ENCODE measurements at places on chromosomes 12 and 14. TPM values are rescaled to one million over a fixed set of nuclear protein-coding genes. Genes with fewer than 3 reads are reported as not detected.

DNA sequence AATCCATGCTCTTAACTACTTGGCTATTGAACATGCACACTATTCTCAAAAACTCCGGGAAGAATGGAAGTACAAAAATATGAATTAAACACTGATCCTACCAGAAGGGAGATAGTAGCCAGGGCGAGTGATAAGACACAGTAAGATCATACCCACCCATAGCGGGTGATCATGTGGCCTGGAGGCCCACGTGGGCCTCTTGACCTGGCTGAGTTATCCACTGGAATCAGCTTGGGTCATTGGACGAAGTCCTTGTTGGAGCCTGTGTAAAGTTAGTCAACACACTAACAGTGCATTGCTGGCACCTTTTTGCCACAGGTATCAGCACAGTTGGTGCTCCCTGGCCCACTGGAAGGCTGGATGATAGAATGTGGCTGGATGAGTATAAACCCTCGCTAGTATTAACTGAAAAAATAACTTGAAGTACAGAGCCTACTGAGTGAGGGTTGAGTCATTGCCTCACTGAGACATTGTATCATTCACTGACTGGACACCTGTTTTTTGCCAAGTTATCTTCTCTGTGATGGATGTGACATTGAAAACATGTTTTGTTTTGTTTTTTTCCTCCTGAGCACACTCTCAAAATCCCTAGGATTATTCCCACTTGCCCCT is 149.2 kb upstream of the FUT8 start:
- peaks cover 3% of the 10 kb centered on the region for H3K4me1 ChIP-seq
- H3K27ac ChIP-seq, result no peak overlapping the region

GRCh38 chr14:31051023-31051422 is 24.8 kb upstream of the STRN3 start:
- DNase-seq, result no peak
- peaks cover 3% of the 10 kb centered on the region for H3K36me3 ChIP-seq
- peak overlapping the region; percentile 43 for H3K27ac ChIP-seq
- H3K27me3 ChIP-seq, result no peaks in the 10 kb centered on the region
- no peak overlapping the region for H3K4me3 ChIP-seq
- H3K4me1 ChIP-seq, result peaks cover 5% of the 10 kb centered on the region

- H3K4me1 ChIP-seq, result peaks cover 25% of the 10 kb centered on the region
- H3K36me3 ChIP-seq, result no peaks in the 10 kb centered on the region
- DNase-seq, result no peak
- no peaks in the 10 kb centered on the region for H3K27me3 ChIP-seq
These were observed 22.7 kb downstream of the CLIP1 start for GRCh38 chr12:122399592-122400373.

- H3K27me3 ChIP-seq, result peaks cover 5% of the 10 kb centered on the region
- H3K4me1 ChIP-seq, result peaks cover 2% of the 10 kb centered on the region
- H3K4me3 ChIP-seq, result no peak overlapping the region
- no peak overlapping the region for H3K27ac ChIP-seq
These were observed 155.9 kb upstream of the CCDC196 start for GRCh38 chr14:66330228-66330627.

GRCh38 chr12:4137441-4137840 is 136.1 kb upstream of the CCND2 start:
- DNase-seq, result no peak
- H3K27ac ChIP-seq, result no peak overlapping the region
- H3K27me3 ChIP-seq, result no peaks in the 10 kb centered on the region
- H3K4me3 ChIP-seq, result no peak overlapping the region

DNA sequence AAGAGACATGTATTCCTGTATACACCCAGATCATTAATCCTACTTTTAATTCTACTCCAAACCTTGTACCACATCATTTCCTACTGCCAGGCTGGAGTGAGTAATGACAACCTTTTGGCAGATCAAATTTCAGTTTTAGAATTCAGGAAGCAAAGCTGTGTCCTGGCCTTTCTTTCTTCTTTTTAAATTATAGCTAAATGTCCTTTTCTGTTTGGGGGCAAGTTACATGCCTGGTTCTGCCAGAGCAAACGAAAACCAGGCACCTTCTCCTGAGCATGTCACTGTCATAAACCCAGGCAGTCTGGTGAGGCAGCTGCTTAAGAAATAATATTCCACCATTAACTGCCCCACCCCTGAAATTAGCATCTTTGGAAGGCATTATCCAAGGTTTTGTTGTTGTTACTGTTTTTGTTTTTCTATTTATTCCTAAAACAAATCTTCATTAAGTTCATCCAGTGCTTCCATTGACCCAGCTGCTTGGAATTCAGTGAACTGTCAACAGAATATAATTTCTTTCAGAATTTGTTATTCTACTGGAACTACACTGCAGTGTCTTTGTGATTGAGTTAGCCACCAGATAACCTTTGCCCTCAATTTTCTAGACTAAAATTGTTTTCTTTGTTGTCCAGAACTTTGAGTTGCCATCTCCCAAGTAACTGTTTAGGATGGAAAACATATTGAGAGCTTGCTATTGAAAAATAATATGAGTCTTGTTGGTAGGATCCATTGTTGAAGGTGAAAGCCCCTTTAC is 33.2 kb downstream of the SAMD4A start:
- peaks cover 4% of the 10 kb centered on the region for H3K36me3 ChIP-seq
- peaks cover 28% of the 10 kb centered on the region for H3K27me3 ChIP-seq
- no peak for DNase-seq
- no peak overlapping the region for H3K4me3 ChIP-seq

DNA sequence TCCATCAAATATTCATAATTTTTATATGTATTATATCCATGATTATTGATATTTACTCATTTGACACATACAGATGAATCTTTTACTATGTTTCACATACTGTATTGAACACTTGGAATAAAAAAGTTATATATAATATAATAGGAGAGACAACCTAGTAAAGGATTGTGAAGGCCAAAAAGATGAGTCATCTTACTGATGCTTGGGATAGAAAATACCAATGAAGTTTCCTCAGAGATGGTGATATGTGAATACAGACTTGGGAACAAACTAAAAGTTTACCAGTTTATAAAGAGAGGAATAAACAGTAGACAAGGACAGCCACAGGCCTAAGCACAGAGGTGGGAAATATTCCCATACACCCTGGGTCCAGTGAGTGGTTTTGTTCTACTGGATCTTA is 743.9 kb upstream of the FLRT2 start:
- H3K27ac ChIP-seq, result no peak overlapping the region
- no peak overlapping the region for H3K4me3 ChIP-seq
- no peaks in the 10 kb centered on the region for H3K36me3 ChIP-seq

DNA sequence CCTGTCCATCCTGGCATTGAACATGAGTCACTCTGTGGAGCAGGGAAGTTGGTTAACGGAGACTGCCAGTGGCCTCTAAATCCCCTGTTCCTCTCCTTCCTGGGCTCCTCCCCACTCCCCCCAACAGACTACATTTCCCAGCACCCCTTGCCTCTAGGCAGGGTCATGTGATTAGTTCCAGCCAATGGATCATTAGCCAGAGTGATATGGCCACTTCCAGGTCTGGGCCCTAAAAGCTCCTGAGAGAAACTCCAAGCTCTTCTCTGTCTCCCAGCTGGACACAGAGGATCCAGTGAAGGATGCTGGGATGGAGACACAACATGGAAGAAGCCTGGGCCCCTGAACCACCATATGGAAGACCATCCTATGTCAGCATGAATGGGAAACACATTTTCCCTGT is 54.4 kb upstream of the RFLNA start:
- H3K4me1 ChIP-seq, result no peaks in the 10 kb centered on the region
- H3K36me3 ChIP-seq, result peaks cover 5% of the 10 kb centered on the region
- no peak for DNase-seq
- H3K4me3 ChIP-seq, result no peak overlapping the region
- H3K27me3 ChIP-seq, result peaks cover 9% of the 10 kb centered on the region

DNA sequence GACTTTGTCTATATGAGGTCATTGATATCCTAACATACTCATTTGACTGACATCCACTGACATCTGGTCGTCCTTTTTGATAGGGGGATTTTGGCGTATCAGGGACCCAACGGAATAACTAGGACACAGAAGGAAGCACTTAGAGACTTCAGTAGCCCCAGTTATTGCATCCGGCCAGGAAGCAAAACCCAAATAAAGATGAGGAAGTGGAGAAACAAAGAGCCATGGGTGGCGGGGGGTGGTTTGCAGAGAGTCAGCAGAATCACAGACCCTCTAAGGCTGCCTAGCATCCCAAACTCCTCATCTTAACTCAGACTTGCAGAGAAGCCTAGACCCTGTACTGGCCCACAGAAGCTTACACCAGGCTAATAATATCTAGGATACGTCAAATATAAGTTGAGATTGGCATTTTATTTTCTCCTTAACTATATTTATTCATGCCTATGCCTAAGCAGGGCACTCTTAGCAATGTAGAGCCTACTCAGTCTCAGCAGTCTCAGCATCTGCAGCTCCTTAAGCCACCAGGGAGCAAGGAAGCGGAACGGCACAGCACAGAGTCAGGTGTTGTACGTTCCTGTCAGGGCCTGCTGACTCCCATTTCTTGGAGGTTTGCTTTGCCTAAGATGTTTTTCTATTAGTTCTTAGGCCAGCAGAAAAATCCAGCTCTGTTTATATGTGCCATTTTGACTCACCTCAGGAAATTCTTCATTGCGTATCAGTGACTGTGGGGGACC is 45.1 kb downstream of the KCNA1 start:
- no peak overlapping the region for H3K4me3 ChIP-seq
- peaks cover 2% of the 10 kb centered on the region for H3K4me1 ChIP-seq
- peaks cover 82% of the 10 kb centered on the region for H3K27me3 ChIP-seq
- H3K36me3 ChIP-seq, result peaks cover 11% of the 10 kb centered on the region
- no peak for DNase-seq

MSI1 gene
- total RNA-seq, result not detected

BBOF1 gene
- total RNA-seq, result 2.8 TPM

SAMD4A gene
- 6.5 TPM for total RNA-seq

EML5 gene
- 3.1 TPM for total RNA-seq

HCAR3 gene
- 1.3 TPM for total RNA-seq

OXA1L gene
- total RNA-seq, result 171 TPM

PTPRR gene
- not detected for total RNA-seq

ADAMTS20 gene
- total RNA-seq, result not detected

Data from T-helper 17 cell (primary cell).